ENCODE measurements at places on chromosomes 1 and 21. TPM values are rescaled to one million over a fixed set of nuclear protein-coding genes. Genes with fewer than 3 reads are reported as not detected.
A peak's percentile ranks its signal among the peaks of the same experiment; 100 is the strongest.

- H3K27me3 ChIP-seq, result no peaks in the 10 kb centered on the region
- peak; percentile 74 for DNase-seq
- peak overlapping the region; percentile 100 for H3K27ac ChIP-seq
- peaks cover 48% of the 10 kb centered on the region for H3K4me1 ChIP-seq
- peak overlapping the region; percentile 64 for H3K4me3 ChIP-seq
Measured at GRCh38 chr1:22053017-22053860, 730 bp downstream of the CDC42 start.

DNA sequence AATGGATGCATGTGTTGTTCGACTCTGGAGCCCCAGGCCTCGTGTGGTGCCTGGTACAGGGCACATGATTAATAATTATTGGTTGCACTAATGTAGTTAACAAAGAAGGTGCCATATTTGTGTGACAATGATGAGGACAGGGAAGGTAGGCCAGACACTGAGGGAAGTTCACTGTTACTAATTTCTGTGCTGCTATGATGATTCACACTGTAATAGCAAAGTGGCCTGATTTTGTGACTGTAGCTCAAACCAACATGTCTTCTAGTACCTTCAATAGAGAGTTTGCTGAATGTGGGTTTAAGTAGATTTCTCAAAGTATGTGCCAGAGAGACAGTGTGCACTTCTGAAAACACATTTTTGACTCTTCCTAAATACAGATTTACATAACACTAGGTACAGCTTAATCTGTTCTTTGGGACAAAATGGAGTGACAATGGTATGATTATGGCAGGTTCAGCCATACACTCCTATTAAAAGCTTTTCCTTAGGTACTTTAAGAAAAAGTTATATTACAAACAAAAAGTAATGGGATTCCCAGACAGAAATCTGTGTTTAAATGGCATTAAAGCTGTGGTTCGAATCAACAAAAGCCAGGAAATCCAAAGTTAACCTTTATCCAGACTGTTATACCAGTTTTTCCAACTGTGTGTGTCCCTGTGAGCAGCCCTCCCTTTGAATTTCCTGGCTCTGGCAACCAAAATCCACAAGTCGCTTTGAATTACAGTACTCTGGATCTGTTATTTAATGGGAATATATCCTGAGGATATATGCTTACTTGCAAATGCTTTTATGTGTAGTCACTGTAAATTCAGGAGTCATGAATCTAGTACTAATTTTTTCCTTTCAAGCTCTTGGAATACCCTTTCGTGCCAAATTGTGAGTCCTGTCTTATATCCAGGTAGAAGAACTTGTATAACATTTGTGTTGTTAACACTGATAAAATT is 277.1 kb upstream of the SGIP1 start:
- no peak overlapping the region for H3K4me3 ChIP-seq
- no peak for DNase-seq
- no peak overlapping the region for H3K27ac ChIP-seq
- H3K27me3 ChIP-seq, result no peaks in the 10 kb centered on the region
- no peaks in the 10 kb centered on the region for H3K4me1 ChIP-seq

GRCh38 chr1:87108814-87109411 is 194.5 kb downstream of the HS2ST1 start:
- H3K27ac ChIP-seq, result no peak overlapping the region
- DNase-seq, result no peak
- H3K27me3 ChIP-seq, result no peaks in the 10 kb centered on the region
- no peaks in the 10 kb centered on the region for H3K36me3 ChIP-seq
- no peak overlapping the region for H3K4me3 ChIP-seq

GRCh38 chr1:180237869-180238476 is 7.9 kb downstream of the LHX4 start:
- peaks cover 34% of the 10 kb centered on the region for H3K4me1 ChIP-seq
- H3K4me3 ChIP-seq, result no peak overlapping the region
- peaks cover 96% of the 10 kb centered on the region for H3K27me3 ChIP-seq
- DNase-seq, result no peak
- H3K36me3 ChIP-seq, result no peaks in the 10 kb centered on the region

DNA sequence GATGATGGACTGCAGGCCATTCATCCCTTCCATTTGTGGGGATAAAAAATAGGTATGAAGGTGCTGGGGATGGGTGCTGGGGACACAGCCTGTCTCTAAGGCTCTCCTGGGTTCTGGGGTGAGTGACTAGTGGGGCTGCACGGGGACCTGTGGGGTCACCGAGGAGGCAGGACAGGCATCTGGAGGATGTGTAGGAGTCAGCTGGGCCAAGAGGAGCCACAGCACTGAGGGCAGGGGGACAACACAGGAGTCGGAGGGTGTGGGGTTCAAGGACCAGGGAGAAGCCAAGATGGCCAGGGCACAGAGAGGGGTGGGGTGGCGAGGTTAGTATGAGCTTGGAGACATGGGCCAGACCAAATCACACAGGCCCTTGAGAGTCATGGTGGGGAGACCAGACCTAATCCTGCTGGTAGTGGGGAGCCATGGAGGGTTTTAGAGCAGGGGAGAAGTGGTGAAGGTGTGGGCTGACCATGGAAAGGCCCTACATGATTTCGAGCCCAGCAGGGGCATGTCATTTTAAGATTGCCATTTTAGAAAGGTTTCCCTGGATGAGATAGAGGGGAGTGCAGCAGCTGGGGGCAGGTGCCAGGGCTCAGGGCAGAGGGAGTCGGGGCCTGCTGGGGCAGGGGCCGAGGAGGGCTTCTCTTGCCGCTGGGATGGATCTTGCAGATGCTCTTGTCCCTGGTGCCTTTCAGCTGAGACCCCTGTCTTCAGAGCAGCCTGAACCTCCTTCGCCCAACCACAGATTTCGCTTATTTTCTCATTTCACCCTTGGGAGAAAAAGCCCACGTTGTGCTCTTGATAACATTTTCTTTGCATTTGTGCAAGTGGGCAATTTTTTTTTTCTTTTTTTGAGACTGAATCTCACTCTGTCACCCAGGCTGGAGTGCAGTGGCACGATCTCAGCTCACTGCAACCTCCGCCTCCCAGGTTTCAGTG is 22.7 kb downstream of the SERINC2 start:
- no peak overlapping the region for H3K4me3 ChIP-seq
- no peaks in the 10 kb centered on the region for H3K36me3 ChIP-seq
- no peaks in the 10 kb centered on the region for H3K4me1 ChIP-seq
- DNase-seq, result no peak
- no peak overlapping the region for H3K27ac ChIP-seq

GRCh38 chr21:42358937-42359336 is 7.4 kb downstream of the TFF1 start:
- H3K4me1 ChIP-seq, result no peaks in the 10 kb centered on the region
- no peaks in the 10 kb centered on the region for H3K36me3 ChIP-seq
- no peak overlapping the region for H3K4me3 ChIP-seq
- no peak overlapping the region for H3K27ac ChIP-seq
- no peak for DNase-seq

- H3K27me3 ChIP-seq, result no peaks in the 10 kb centered on the region
- no peak for DNase-seq
- H3K36me3 ChIP-seq, result no peaks in the 10 kb centered on the region
Measured at GRCh38 chr21:28018741-28019669, 973.7 kb downstream of the LTN1 start.

DNA sequence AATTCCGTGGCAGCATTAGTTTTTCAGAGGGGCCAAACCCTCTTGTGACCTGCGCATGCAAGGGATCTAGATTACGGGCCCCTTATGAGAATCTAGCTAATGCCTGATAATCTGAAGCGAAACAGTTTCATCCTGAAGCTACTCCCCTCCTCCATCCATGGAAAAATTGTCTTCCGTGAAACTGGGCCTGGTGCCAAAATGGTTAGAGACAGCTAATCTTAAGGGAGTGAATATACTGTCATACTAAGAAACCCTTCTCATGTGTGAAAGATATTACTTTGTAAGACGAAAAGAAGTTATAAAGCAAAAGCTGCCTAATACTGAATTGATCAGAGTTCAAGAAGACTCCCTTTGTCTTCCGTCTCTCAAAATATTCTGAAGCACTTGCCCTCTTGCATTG is 166.3 kb downstream of the DUSP10 start:
- H3K27ac ChIP-seq, result no peak overlapping the region
- DNase-seq, result no peak
- H3K4me1 ChIP-seq, result no peaks in the 10 kb centered on the region
- H3K27me3 ChIP-seq, result no peaks in the 10 kb centered on the region
- no peaks in the 10 kb centered on the region for H3K36me3 ChIP-seq

GRCh38 chr1:34362949-34363348 is 186.2 kb downstream of the C1orf94 start:
- H3K27ac ChIP-seq, result no peak overlapping the region
- no peaks in the 10 kb centered on the region for H3K36me3 ChIP-seq
- H3K4me3 ChIP-seq, result no peak overlapping the region
- no peak for DNase-seq

DNA sequence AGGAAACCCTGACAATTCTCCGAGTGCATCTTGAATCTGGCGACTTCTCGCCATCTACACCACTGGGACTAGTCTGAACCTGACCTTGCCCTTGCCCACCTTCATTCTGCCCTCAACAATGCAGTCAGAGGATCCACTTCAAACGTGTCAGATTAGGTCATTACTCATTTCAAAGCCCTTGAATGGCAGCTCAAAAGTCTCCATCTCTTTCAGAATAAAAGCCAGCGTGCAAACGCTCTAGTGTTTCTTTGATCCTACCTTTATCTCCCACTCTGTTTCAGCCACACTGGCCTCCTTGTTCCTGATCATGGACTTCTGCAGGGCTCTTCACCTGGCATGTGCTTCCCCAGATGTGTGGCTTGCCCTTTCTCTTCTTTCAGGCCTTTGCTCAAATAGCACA is 31.3 kb downstream of the SLC30A1 start:
- H3K4me1 ChIP-seq, result no peaks in the 10 kb centered on the region
- H3K4me3 ChIP-seq, result no peak overlapping the region
- H3K27ac ChIP-seq, result no peak overlapping the region
- no peaks in the 10 kb centered on the region for H3K27me3 ChIP-seq
- DNase-seq, result no peak

DNA sequence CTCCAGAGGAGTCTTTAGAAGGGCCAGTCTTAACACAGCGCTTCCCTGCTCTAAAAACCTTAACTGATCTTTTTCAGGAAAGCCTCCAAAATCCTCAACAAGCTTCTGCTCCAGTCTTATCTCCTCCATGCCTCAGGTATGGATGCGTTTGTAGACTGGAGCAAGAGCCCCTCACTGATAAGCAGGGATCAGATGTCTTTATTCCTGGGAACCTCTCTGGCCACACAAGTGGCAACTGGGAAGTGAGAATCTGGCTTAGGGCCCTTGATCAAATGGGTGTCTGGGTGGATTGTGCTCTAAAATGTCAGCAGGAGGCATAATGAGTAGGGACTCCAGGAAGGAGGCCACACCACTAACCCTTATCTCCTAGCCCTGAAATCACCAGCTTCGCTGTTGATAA is 1.4 kb downstream of the ZBTB8A start:
- H3K4me3 ChIP-seq, result no peak overlapping the region
- peaks cover 9% of the 10 kb centered on the region for H3K4me1 ChIP-seq

- H3K36me3 ChIP-seq, result no peaks in the 10 kb centered on the region
- DNase-seq, result no peak
- H3K4me1 ChIP-seq, result no peaks in the 10 kb centered on the region
- H3K4me3 ChIP-seq, result no peak overlapping the region
- H3K27ac ChIP-seq, result no peak overlapping the region
Measured at GRCh38 chr1:170247751-170248521, 102.2 kb downstream of the NTMT2 start.

- H3K27ac ChIP-seq, result no peak overlapping the region
- no peaks in the 10 kb centered on the region for H3K36me3 ChIP-seq
- H3K27me3 ChIP-seq, result no peaks in the 10 kb centered on the region
- no peaks in the 10 kb centered on the region for H3K4me1 ChIP-seq
- DNase-seq, result no peak
Measured at GRCh38 chr1:106954661-106955229, 101.7 kb upstream of the PRMT6 start.

DNA sequence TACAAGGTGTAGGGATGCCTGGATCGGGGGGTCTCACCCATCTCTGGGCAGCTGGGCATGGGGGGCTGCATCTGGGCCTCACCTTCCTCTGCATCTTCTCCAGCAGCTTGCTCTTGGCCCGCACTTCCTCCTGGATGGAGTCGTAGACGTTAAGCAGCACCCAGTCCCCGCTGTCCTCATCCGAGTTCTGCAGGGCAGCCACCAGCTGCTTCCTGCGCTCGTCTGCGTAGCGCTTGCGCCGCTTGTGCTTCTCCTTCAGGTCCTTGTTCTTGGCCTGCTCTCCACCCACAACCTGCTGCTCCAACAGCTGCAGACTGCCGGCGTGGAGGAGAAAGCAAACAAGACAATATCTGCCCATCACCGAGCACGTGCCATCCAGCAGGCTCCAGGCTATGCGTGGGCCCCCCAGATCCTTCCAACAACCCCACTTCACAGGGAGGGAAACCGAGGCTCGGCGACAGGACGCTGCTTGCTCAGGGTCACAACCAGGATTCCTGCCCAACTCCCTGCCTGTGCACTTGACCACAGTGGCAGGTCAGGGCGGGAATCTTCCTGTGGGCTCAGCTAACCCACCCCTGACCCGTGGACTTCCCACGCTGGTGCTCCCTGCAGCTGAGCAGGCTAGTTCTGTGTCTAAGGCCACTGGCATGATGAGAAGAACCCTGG is 21.5 kb upstream of the DDOST start:
- H3K4me1 ChIP-seq, result peaks cover 47% of the 10 kb centered on the region
- no peak overlapping the region for H3K27ac ChIP-seq
- H3K27me3 ChIP-seq, result no peaks in the 10 kb centered on the region
- H3K36me3 ChIP-seq, result peaks cover 3% of the 10 kb centered on the region

- no peak overlapping the region for H3K4me3 ChIP-seq
- H3K27ac ChIP-seq, result no peak overlapping the region
- H3K4me1 ChIP-seq, result no peaks in the 10 kb centered on the region
- H3K27me3 ChIP-seq, result peaks cover 9% of the 10 kb centered on the region
Measured at GRCh38 chr1:29506678-29507225, 270.4 kb downstream of the PTPRU start.

DNA sequence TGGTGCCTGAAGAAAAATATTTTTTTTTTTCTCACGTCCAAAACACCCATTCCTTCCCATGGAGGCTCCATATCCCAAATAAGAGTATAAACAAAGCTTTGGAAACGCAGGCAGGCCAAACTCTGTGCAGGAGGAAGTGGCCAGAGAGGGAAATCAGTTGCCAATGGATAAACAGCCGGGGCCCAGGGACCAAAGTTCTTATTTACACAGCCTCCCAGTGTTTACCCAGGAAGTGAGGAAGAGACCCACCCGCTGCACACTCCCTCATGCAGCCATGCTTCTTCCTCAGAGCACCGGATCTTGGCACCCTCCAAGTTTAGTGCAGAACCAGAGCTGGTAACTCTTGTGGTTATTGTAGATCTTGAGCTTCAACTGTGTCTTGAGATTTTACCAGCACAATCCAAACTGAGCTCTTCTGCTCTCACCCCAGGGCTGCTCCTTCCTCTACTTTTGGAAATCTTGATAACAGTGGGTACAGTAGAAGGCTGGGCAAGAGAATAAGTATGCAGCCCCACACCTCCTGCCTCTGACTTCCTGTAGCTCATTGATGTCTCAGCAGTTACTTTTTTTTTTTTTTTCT is 14.2 kb downstream of the MARCKSL1 start:
- H3K27me3 ChIP-seq, result no peaks in the 10 kb centered on the region
- no peak for DNase-seq
- peaks cover 1% of the 10 kb centered on the region for H3K4me1 ChIP-seq
- peaks cover 88% of the 10 kb centered on the region for H3K36me3 ChIP-seq
- peak overlapping the region; percentile 37 for H3K27ac ChIP-seq
- no peak overlapping the region for H3K4me3 ChIP-seq

GRCh38 chr1:219536038-219536437 is 76.9 kb downstream of the ZC3H11B start:
- H3K36me3 ChIP-seq, result no peaks in the 10 kb centered on the region
- H3K27ac ChIP-seq, result no peak overlapping the region
- H3K4me3 ChIP-seq, result no peak overlapping the region

KRTAP12-2 gene
- not detected for total RNA-seq

TMEM82 gene
- total RNA-seq, result not detected

CRYBG2 gene
- total RNA-seq, result not detected

DENND2C gene
- total RNA-seq, result 3.6 TPM

GPR89A gene
- total RNA-seq, result 8.0 TPM

LCE1F gene
- not detected for total RNA-seq
